ENCODE measurements at places on chromosomes 5 and 9.

- DNase-seq, result no peak
Observed at GRCh38 chr5:6359555-6360322, 18.6 kb downstream of the MED10 start.

GRCh38 chr9:68683433-68683832 is 21.6 kb upstream of the PIP5K1B start:
- no peak for DNase-seq

DNA sequence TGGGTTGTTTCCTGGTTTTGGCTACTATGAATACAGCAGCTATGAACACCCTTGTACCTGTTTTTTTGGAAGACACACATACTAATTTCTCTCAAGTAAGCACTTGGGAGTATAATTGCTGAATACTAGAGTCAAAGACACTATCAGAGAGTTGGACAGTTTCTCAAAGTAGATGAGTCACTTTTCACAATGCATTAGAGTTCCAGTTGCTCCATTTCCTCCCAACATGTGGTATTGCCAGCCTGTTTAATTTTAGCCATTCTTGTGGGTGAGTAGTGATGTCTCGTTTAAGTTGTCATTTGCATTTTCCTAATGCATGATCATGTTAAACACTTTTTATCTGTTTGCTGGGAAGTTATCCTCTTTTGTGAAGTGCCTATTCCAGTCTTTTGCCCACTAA is 81.6 kb upstream of the GDNF start:
- DNase-seq, result no peak

DNA sequence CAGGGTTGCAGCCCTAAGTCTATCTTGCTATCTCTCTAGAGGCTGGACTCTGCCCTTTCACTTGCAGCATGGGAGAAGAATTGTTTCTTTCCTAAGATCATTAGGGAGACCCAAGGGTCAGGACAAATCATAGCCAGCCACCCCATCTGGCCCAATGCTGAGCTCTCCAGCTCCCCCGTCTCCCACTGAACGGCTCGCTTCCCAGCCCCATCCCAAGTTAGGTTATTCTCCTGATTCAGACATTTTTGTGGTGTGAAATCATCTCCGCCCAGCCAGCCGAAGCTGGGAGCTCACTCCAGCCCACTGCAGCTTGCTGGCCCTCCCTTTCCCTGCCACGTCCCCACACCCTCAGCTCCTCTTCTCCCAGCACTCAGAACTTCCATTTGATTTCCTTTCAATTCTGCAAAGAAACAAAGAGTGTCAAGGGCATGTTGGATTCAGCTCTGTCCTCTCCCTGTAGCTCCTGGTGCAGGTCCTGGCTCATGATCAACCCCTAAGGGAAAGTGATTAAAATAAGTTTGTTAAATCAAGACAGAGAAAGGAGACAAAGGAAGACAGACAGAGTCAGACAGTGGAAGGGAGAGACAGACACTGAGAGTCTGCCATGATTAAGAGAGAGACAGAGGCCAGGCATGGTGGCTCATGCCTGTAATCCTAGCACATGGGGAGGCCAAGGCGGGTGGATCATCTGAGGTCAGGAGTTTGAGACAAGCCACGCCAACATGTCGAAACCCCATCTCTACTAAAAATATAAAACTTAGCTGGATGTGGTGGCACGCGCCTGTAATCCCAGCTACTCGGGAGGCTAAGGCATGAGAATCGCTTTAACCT is 12.6 kb upstream of the SPARC start:
- no peak for DNase-seq

DNA sequence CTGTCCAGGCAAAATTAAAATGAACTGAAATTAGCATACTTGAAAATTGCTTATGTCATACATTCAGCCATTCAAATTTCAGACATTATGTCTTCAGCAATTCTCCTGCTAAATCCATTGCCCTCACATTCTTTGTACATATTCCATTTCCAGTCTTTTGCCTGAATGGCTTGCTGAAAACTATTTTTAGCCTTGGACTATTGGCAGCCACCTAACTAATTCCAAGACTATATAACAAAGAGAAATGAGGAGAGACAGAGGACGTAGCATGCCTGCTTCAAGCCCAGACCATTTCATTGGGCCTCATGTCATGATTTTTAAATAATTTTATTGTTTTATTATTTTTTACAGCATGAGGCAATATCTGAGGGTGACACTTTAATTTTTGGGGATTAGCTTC is 100.3 kb downstream of the MRPS30 start:
- DNase-seq, result no peak

DNA sequence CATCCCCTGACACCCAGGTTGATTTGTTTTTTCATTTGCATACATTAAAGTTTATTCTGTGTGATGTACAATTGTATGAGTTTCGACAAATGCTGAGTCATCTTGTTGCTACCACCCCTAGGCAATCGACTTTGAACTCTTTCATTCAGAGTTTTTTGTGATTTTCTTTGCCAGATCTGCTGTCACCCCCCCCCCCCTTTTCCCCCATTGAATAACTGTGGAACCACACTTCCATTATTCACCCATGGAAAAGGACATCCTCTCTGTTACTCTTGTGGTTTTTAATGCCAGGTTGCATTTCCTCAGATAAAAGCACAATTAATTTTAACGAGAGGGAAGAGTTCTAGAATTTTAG is 13.7 kb upstream of the FAM120AOS start:
- DNase-seq, result no peak

DNA sequence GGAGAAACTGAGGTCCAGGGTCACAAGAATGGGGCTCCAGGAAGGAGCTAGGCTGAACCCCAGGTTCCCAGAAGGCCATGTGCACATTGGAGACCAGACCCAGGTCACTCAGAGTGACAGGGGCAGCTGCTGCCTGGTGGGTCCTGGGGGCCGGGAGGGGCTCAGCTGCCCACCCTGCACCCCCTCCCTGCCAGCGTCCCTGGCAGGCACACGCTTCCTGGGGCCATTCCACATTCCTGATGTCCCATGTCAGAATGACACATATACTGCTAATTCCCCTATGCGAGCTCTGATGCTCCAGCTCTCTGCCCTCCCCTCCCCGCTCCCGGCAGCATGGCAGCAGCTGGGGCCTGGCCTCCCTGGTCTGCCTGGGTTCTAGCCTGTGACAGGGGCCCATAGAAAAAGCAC is 14.0 kb downstream of the FGFR4 start:
- DNase-seq, result no peak

DNA sequence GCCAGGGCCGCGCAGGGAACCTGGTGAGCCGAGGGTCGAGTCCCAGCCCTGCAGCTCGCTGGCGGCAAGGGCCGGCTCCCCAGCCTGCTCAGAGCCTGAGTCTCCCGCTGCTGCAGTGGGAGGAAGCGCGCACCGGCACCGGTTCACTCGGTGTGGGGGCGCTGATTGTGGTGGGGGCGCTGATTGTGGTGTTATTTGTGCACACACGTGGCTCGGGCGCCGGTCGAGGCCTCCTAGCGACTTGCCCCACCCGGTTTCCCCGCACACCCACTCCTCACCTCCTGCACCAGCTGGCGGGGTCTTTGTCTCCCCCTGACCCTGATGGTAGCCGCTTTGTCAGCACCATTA is 266.7 kb downstream of the NSG2 start:
- DNase-seq, result no peak

- DNase-seq, result peak; percentile 23
Observed at GRCh38 chr9:98873951-98874371, 66.5 kb downstream of the GALNT12 start.

GRCh38 chr5:156340893-156341292 is 13.9 kb downstream of the SGCD start:
- DNase-seq, result no peak

- DNase-seq, result no peak
Observed at GRCh38 chr9:97790542-97790941, 62.5 kb upstream of the FOXE1 start.

- no peak for DNase-seq
Observed at GRCh38 chr5:11164531-11165294, 403.7 kb upstream of the DAP start.

DNA sequence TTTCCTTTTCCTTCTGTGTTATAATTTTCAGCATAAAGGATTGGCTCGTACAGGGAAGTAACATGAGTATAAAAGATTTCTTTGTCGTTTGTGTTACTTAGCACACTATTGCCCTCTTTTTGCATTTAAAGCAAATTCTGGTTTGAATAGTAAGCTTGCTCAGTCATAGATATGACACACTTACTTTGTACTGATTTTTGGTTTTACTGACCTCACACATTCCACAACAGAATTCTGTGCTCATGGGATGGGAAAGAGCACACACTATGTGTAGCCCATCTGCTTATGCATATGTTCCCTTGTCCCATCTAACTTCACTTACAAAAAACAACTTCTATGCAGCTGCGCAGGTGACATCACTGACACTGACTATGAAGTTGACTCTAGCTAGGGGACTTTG is 111.9 kb upstream of the MTAP start:
- no peak for DNase-seq

Measured in left lobe of liver (tissue), 2 donors.